CD4-positive, alpha-beta T cell (primary cell): ENCODE measurements at places on chromosomes 11 and 22. TPM values are rescaled to one million over a fixed set of nuclear protein-coding genes. Genes with fewer than 3 reads are reported as not detected.

Gene TRIM44
- 32.1 TPM for total RNA-seq

Gene HEPN1
- not detected for total RNA-seq

Gene THAP12
- total RNA-seq = 34.8 TPM

Gene MPEG1
- 2.9 TPM for total RNA-seq

Gene SLC16A8
- total RNA-seq = not detected

Gene AGBL2
- total RNA-seq = 3.6 TPM

Gene BATF2
- total RNA-seq = not detected

Gene MS4A15
- not detected for total RNA-seq

Gene OR5B21
- not detected for total RNA-seq

Gene SMC1B
- not detected for total RNA-seq

Gene EXT2
- 17.1 TPM for total RNA-seq

Gene KRTAP5-4
- total RNA-seq = not detected

Gene OR8A1
- total RNA-seq = not detected

Gene PIWIL4
- total RNA-seq = 1.4 TPM

Gene OR51I1
- total RNA-seq = not detected

Gene SLC22A6
- not detected for total RNA-seq

Gene PKP3
- not detected for total RNA-seq

Gene OR10D3
- not detected for total RNA-seq

Gene SGSM1
- 1.3 TPM for total RNA-seq

Gene OR5AK2
- not detected for total RNA-seq

Gene SCGB1D2
- not detected for total RNA-seq

Gene PNPLA3
- not detected for total RNA-seq

Gene HARBI1
- total RNA-seq = 18.7 TPM

Gene E2F8
- not detected for total RNA-seq

Gene OR5P2
- not detected for total RNA-seq

Gene GRAMD1B
- total RNA-seq = 16.1 TPM

Gene APOBEC3C
- total RNA-seq = 13.9 TPM

Gene DDI1
- total RNA-seq = not detected

Gene KRTAP5-8
- total RNA-seq = not detected

Gene CDON
- total RNA-seq = 1.9 TPM

Gene DLG2
- total RNA-seq = 2.0 TPM

Gene MOV10L1
- not detected for total RNA-seq
